ENCODE measurements at places on chromosomes 3 and 15.

DNA sequence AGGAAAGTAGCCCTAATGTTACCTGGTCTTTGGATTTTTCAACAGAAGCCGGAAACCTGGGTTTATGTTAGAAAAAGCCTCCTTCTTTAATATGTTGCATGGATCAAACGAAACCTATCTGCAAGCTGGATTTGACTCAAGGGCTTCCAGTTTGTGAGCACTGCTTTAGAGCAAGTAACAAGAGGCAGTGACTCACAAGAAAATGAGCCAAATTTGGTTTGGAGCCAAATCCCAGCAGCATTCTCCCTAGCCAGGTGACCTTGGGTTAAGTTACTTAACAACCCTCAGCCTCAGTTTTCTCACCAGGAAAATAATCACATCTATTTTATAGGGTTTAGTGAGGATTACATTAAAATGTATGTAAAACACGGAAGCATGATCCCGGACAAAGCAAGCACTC lies 215.2 kb upstream of the PRICKLE2 start:
- DNase-seq: no peak

- DNase-seq: no peak
These were observed 8.3 kb upstream of the DNAJA4 start for GRCh38 chr15:78256044-78256437.

DNA sequence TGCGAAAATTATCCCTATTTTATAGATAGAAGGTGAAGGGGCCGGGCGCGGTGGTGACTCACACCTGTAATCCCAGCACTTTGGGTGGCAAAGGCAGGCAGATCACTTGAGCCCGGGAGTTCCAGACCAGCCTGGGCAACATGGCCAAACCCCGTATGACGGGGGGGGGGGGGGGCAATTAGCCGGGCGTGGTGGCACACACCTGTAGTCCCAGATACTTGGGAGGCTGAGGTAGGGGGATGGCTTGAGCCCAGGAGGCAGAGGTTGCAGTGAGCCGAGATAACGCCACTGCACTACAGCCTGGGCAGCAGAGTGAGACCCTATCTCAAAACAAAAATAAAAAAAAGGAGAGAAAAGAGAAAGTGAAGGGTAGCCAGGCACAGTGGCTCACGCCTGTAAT lies 1.4 kb downstream of the AAGAB start:
- DNase-seq: no peak

- DNase-seq: no peak
These were observed 416.6 kb upstream of the NECTIN3 start for GRCh38 chr3:110654843-110655502.

DNA sequence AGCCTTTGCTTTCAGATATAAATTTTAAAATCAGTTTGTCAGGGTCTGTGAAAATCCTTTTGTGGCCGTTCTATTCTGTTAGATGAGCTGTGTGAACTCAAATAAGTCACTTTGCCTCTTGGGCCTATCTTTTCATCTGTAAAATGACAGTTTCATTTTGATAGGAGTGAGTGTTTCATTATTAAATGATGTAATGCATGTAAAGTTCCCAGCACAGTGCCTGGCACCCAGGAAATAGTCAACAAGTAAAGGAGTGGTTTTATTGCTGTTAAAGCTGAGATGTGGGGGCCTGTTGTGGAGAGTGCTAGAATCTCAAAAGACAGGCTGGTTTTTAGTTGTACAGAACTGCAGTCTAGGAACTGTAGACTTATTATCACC lies 394.5 kb upstream of the CFAP20DC start:
- DNase-seq: no peak

- DNase-seq: no peak
These were observed 210.6 kb downstream of the PTPRG start for GRCh38 chr3:61771976-61772375.

- no peak for DNase-seq
These were observed 2.1 kb downstream of the THPO start for GRCh38 chr3:184375747-184376461.

DNA sequence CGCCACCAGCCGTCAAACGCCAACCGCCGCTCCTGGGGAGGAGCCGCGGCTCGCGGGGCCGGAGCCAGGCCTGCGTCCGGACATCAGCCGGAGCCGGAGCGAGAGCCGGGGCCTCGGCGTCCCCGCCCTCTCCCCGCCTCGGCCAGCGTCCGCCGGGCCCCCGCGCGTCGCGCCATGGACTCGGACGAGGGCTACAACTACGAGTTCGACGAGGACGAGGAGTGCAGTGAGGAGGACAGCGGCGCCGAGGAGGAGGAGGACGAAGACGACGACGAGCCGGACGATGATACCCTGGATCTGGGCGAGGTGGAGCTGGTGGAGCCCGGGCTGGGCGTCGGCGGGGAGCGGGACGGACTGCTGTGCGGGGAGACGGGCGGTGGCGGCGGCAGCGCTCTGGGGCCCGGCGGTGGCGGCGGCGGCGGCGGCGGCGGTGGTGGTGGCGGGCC lies 359 bp downstream of the ARIH1 start:
- DNase-seq: no peak

DNA sequence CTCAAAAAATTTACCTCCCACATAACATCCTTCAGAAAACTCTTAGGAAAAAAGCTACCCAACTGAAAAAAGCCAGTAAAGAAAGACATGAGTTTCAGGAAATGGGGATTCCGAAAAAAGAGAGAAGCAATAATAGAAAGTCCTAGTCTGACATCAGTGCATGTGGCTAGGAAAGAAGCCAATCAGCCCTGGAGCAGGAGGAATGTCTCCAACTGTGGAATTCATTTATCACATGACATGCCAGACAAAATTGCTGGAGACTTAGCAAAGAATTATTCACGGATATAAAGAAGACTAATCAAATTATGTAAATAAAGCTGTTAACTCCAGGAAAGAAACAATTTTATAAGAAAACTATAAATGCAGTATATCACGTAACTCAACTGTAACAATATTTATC lies 258.9 kb upstream of the RARB start:
- DNase-seq: no peak

GRCh38 chr3:100073714-100074307 lies 40.5 kb downstream of the FILIP1L start:
- no peak for DNase-seq

GRCh38 chr3:36172699-36173098 lies 207.6 kb upstream of the STAC start:
- DNase-seq: no peak

DNA sequence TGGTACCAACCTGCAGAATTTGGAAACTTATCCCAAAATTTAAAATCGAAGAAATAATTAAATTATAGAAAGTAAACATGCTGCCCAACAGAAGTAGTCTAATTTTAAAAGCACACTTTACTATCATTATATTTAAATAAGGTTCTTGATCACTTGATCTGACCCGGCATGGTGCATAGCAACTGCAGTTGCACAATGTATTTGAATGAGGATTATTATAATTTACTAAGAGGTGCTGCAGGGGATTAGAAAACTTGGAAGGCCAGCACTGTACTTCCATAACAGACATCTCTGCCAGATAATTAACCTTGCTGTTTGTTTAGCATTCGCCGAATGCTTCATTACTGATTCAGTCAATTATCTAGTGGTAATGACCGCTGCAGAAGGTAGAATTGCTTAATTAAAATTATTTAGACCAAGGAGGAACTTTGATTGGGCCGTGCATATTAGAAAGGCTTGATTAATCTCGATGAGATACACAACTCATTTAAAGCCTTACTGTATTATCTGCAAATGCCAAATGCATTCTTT lies 971.6 kb downstream of the ZPLD1 start:
- no peak for DNase-seq

DNA sequence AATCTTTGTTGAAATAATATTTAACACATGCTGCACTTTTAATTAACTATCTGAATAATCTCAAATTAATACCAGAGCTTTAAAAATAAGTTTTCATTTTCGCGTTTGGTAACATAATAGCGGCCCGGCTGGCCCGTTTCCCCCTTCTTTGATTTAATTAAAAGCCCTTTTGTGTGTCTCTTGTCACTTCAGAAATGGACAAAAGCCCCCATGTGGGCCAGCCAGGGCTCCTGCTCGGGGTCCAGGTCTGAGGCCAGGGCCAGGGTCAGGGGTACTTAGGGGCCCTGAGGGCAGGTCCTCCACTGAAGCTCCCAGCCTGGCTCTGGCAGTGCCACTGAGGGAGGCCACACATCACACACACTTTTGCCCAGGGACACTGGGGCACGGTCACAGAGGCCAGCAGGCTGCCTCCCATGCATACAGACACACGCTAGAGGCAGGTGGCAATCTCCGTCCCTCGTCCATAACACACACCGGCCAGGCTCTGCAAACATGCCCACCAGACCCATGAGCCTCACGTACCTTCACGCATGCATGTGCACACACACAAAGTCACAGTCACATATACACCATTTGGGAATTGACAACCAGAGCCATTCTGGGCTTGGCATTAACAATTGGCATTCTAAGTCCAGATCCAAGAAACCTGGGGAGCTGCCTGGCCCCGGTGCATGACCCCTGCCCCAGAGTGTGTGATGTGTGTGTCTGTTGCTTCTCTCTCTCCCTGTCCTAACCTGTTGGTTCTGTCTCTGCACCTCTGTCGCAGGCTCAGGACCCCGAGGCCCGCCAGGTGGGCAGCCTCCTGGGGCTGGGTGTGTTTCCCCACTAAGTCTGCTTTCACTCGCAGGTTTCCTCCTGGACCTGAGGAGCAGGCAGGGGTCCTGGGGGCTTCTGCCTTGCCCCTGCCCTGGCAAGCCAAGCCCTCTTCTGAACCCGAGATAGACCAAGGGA lies 38.5 kb downstream of the DNAJB8 start:
- no peak for DNase-seq

GRCh38 chr3:81789691-81790090 lies 28.2 kb upstream of the GBE1 start:
- no peak for DNase-seq

GRCh38 chr15:22951381-22952280 lies 28.5 kb downstream of the CYFIP1 start:
- no peak for DNase-seq

GRCh38 chr15:95304151-95304946 lies 1026.2 kb upstream of the NR2F2 start:
- no peak for DNase-seq

GRCh38 chr3:151843275-151843674 lies 29.4 kb downstream of the AADAC start:
- no peak for DNase-seq

- no peak for DNase-seq
These were observed 36.9 kb downstream of the STAC start for GRCh38 chr3:36417237-36417636.

GRCh38 chr3:71462586-71462985 lies 120.9 kb downstream of the FOXP1 start:
- no peak for DNase-seq

DNA sequence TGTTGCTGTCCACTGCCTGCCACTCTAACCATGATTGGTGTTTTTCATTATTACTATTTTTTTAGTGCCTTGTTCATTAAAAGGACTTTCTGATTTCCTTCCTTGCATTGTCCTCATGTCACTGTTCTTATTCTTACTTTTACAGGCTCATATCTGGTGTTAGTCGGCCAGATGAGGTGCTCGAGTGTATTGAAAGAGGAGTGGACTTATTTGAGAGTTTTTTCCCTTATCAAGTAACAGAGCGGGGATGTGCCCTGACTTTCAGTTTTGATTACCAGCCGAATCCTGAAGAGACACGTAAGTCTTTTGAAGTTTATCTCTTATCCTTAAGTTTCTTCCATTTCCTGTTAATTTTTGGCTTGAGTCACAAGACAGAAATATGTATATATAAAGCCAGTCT lies 23.2 kb downstream of the QTRT2 start:
- DNase-seq: no peak

DNA sequence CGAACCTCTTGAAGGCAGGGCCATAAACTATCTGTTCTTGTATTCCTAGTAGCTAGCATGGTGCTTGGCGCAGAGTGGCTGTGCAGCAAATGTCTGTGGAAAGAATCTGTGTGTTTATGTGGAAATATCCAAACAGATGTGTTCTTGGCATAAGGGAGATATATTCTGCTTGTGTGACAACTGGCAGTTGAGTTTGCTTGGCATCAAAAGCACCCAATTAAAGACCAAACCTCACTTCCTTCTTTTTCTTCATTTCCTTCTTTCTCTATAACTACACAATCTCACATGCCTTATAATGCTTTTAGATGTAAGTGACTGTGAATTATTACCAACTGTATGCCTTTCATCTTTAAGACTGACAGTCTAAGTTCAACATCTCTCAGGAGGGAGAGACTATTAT lies 296.5 kb downstream of the SLC9A9 start:
- DNase-seq: no peak

DNA sequence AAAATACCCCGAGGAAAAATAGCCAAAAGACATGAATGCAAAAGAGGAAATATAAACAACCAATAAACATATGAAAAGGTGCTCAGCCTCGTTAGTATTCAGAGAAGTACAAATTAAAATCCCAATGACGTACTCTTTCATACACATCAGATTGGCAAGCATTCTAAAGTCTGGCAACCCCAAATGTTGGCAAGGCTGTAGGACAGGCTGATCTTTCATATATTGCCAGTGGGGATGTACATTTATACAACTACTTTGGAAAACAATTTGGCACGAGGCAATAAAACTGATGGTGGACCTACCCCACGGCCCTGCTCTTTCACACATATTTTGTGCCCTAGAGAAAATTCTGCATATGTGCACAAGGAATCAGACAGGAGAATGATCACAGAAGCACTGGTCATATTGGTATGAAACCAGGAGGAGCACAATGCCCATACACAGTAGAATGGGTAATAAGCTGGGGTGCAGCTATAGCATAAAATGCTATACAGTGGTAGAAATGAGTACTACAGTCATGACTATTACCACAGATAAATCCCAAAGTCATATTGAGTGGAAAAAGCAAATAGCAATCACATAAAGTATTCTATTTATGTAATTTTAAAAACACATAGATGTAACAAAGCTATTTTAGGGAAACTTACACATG lies 176.0 kb upstream of the SLC24A5 start:
- no peak for DNase-seq

GRCh38 chr3:72120806-72121778 lies 336.1 kb upstream of the PROK2 start:
- DNase-seq: no peak

DNA sequence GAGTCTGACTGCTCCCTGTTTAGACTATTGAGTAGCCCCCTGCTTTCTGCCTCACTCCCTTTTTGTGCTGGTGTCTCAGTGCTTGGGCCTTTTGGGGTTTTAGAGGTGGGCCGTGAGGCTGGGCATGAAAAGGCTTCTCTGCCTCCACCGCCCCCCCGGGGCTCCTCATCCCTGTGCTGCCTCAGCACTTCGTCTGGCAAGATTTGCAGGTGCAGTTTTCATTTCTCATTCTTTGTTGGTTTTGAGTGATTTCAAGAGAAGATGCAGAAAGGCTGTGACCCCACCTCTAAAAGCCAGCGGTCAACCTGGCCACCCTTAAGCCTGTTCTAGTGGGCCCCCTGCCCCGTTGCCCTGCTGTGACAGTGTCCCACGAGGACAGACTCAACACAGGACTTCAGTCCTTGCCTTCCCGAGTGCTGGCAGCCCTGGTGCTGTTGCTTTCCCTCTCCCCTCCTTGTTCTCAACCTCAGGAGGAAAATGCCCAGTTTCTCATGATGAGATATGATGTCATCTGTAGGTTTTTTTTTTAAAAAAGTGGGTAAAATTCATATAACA lies 38.0 kb downstream of the APBA2 start:
- DNase-seq: no peak

- DNase-seq: no peak
These were observed 120.3 kb downstream of the MYO9A start for GRCh38 chr15:71997691-71998090.

GRCh38 chr3:57787867-57788623 lies 31.9 kb downstream of the SLMAP start:
- DNase-seq: no peak

- DNase-seq: no peak
These were observed 34.3 kb downstream of the TMEM44 start for GRCh38 chr3:194598771-194599557.
